ENCODE measurements at places on chromosomes 2 and 18. TPM values are rescaled to one million over a fixed set of nuclear protein-coding genes. Genes with fewer than 3 reads are reported as not detected.

GRCh38 chr2:46283693-46284092, 13.5 kb upstream of the EPAS1 start:
- H3K4me1 ChIP-seq, result peaks cover 11% of the 10 kb centered on the region
- no peak overlapping the region for H3K27ac ChIP-seq
- no peak for DNase-seq
- H3K36me3 ChIP-seq, result no peaks in the 10 kb centered on the region
- H3K27me3 ChIP-seq, result no peaks in the 10 kb centered on the region

GRCh38 chr2:66698091-66698490, 263.2 kb downstream of the MEIS1 start:
- peaks cover 8% of the 10 kb centered on the region for H3K4me1 ChIP-seq
- no peaks in the 10 kb centered on the region for H3K27me3 ChIP-seq
- no peak for DNase-seq

DNA sequence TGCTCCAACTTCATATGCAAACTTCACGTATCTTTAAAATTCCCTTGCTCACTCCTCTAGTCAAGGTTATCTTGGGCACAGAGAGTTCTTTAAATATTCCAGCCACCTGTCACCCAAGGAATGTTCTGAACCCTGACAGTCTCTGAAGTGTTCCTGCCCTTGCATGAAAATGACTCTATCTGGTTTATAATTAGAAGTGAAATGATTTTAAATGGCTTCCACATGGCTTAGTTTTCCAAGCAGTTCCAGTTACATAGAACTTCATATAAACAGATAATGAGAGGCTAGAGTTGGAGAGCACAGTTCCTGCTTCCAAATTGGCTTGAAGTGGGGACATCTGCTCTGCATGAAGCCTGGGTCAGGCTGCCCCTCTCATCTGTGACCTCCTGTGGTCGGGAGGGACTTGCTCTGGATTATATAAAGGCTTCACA, 81.9 kb downstream of the SLC4A3 start:
- no peak overlapping the region for H3K4me3 ChIP-seq
- H3K4me1 ChIP-seq, result no peaks in the 10 kb centered on the region
- no peaks in the 10 kb centered on the region for H3K27me3 ChIP-seq
- DNase-seq, result no peak
- no peak overlapping the region for H3K27ac ChIP-seq

DNA sequence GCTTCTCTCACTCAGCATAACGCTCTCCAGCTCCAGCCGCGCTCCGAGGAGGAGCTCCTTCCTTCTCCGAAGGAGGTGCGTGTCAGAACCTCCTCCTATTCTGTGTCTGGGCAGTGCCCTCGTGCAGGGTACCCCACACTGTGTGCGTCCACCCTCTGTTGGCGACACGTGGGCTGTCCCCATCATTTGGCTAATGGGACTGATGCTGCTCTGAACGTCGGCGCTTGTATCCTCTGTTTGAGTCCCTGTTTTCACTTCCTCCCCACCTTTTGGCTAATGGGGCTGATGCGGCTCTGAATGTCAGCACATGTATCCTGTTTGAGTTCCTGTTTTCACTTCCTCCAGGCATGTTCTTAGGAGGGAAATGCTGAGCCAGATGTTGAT, 22.2 kb downstream of the KCNG2 start:
- H3K27ac ChIP-seq, result no peak overlapping the region
- H3K4me1 ChIP-seq, result peaks cover 6% of the 10 kb centered on the region
- H3K36me3 ChIP-seq, result no peaks in the 10 kb centered on the region
- H3K4me3 ChIP-seq, result peak overlapping the region; percentile 5
- peaks cover 16% of the 10 kb centered on the region for H3K27me3 ChIP-seq

BMP10 gene
- not detected for total RNA-seq

Measured in glutamatergic neuron (in vitro differentiated cells).